ENCODE measurements at places on chromosomes 3 and 15. TPM values are rescaled to one million over a fixed set of nuclear protein-coding genes. Genes with fewer than 3 reads are reported as not detected.

GRCh38 chr15:69096626-69097025 is 63.8 kb upstream of the GLCE start:
- no peak for DNase-seq

- DNase-seq: no peak
Observed at GRCh38 chr3:129259612-129260477, 10.4 kb downstream of the COPG1 start.

DNA sequence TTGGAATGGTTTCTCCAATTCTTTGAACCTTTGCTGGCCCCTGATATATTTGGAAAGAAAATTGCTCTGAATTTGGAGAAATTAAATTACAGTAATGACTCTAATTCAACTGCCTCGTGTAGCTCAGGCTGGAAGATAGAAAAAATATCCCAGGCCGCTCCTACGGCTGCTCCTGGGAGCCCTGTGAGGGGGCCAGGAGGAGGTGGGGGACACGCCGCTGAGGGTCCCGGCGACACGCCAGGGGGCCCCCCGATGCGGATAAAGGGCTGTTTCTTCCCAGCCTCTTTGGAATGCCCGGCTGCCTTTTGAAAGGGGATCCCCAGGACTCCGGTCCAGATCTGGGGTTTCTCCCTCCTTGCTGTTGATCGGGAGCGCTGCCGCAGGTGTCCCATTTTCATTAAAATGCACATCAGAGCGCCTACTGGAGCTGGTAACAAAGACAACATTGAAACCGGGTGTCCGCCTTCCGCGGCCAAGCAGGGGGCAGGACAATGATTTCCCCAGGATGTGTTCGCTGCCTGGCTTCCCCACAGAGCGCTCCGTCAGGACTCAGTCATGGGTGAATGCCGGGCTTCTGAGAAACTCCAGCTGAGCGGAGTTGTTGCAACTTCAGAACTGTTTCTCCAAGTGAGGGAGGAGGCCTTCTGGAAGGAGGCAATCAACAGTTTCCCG is 200.1 kb upstream of the KBTBD8 start:
- DNase-seq: peak; percentile 26

- no peak for DNase-seq
Observed at GRCh38 chr15:68175526-68175925, 29.6 kb downstream of the CALML4 start.

DNA sequence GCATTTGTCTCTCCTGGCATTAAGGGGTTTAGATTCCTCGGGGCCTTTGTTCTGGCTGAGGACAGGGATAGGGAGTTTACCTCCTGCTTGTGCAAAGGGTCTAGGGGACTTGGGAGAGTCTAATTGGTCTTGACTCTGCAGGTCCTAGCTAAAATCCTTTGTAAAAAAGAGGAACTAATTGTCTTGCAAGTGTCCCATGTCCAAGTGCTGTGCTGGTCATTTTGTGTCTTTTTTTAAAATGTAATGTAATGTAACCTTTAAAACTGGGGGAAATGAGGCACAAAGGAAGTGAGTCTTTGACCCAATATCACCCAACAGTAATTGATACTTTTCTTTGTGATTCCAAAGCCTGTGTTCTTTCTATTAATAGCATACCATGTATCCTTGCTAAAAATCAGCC is 14.9 kb upstream of the C3orf80 start:
- DNase-seq: no peak

DNA sequence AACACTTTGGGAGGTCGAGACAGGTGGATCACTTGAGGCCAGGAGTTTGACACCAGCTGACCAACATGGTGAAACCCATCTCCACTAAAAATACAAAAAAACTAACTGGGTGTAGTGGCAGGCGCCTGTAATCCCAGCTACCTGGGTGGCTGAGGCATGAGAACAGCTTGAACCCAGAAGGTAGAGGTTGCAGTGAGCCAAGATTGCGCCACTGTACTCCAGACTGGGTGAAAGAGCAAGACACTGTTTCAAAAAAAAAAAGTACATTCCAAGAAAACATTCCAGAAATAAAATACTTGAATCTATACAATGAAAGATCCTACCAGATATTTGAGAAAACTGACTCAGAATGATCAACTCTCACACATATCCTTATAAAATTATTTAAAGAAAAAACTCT is 30.4 kb downstream of the TFDP2 start:
- no peak for DNase-seq

- DNase-seq: no peak
Observed at GRCh38 chr3:16846373-16847080, 38.2 kb upstream of the PLCL2 start.

DNA sequence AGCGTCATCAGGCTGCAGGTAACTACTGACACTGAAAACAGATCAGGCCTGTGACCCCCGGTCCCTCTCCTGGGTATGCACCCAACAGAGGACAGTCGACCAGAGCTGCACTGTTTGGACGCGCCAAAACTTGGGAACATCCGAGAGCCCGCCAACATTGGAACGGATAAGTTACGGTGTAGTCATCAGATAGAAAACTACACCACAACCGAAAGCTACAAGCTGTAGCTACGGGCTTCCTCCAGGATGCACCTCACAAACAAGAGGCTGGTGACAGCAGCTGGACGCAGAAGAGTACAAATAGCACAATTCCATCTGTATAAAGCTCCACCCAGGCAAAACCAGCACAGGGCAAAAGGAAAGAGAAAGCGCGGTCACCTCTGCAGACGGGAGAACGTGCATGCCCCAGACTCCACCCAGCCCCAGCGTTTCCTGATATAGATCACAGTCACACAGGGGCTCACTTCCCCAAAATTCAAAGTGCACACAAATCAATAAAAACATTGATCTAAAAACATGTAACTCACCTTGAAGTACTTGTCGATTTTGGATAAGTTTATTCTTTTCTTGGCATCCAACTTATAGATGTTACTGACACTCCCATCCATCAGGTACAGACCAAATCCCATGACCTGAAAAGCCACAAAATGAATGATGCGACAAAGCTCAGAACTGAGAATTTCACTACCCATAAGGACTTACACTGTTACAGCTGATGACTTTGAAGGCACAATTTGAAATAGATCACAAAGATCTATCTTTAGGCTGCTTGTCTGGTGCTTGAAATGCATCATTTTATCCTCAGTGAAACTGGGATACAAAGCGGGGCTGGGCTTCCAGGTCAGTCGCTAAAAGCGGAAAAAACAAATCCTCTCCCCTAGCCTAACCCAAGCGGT is 43.3 kb downstream of the CYFIP1 start:
- no peak for DNase-seq

GRCh38 chr15:75551091-75551490 is 28.0 kb downstream of the PTPN9 start:
- DNase-seq: no peak

DNA sequence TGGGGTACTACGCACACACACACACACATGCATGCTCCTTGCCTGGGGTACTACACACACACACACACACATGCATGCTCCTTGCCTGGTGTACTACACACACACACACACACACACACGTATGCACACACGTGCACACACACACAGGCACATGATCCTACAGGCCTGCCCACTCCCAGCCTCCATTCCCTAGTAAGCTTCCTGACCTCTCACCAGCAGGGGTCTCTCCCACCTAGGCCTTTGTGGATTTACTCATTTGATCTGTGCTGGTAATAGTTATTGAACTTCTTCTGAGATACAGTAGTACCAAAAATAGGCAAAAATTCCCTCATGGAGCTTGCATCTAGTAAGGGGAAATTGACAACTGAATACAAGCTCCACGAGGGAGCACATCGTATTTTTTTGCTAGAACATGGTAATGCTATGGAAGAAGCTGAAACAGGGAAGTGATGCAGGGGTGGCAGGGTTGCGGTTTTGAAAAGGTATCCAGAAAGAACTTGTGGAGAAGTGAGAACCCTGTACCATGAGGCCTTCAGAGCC is 19.1 kb downstream of the TTC21A start:
- DNase-seq: peak; percentile 45

ELL3 gene
- 3.2 TPM for polyA plus RNA-seq

SIAH2 gene
- 20.4 TPM for polyA plus RNA-seq

ATP8B4 gene
- 3.9 TPM for polyA plus RNA-seq

IL17RD gene
- 25.3 TPM for polyA plus RNA-seq

CXCR6 gene
- polyA plus RNA-seq: 0.39 TPM

Measured in muscle of arm (tissue), 14 donors.